ENCODE measurements at places on chromosomes 7 and 10. TPM values are rescaled to one million over a fixed set of nuclear protein-coding genes. Genes with fewer than 3 reads are reported as not detected.

- H3K36me3 ChIP-seq: no peaks in the 10 kb centered on the region
- peaks cover 58% of the 10 kb centered on the region for H3K27me3 ChIP-seq
- H3K4me1 ChIP-seq: peaks cover 32% of the 10 kb centered on the region
- H3K27ac ChIP-seq: no peak overlapping the region
Measured at GRCh38 chr10:81871558-81871957, 3.4 kb upstream of the NRG3 start.

- peaks cover 9% of the 10 kb centered on the region for H3K27me3 ChIP-seq
- DNase-seq: no peak
- H3K36me3 ChIP-seq: no peaks in the 10 kb centered on the region
- H3K4me3 ChIP-seq: no peak overlapping the region
- no peaks in the 10 kb centered on the region for H3K4me1 ChIP-seq
Measured at GRCh38 chr10:29171717-29172116, 117.2 kb upstream of the LYZL1 start.

DNA sequence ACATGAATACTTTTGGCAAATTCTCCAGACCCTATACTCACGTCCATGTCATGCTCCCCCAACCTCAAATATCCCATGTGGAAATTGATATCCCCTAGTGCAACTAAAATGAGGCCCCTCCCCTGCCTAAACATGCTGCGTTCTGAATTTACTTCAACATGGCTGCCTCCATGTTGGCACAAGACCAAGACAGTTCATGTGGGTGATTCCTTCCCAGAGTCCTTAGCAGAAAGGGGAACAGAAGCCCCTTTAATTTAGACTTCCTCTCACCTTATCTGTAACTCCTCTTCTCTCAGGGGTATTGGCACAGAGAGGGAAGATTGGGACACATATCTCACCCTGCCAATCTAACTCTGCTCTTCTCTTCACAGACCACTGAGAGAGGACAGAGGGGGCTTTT is 24.5 kb upstream of the SLC26A3 start:
- no peak overlapping the region for H3K27ac ChIP-seq
- no peak for DNase-seq
- H3K4me1 ChIP-seq: no peaks in the 10 kb centered on the region
- no peak overlapping the region for H3K4me3 ChIP-seq

GRCh38 chr10:90911133-90912051 is 9.5 kb downstream of the ANKRD1 start:
- H3K27ac ChIP-seq: peak overlapping the region; percentile 60
- no peaks in the 10 kb centered on the region for H3K27me3 ChIP-seq
- H3K4me3 ChIP-seq: no peak overlapping the region
- peaks cover 8% of the 10 kb centered on the region for H3K4me1 ChIP-seq

The GARIN1A gene
- 1.6 TPM for total RNA-seq
